ENCODE measurements at places on chromosomes 16 and 17.

GRCh38 chr16:56324406-56324805 lies 100.9 kb downstream of the AMFR start:
- no peak for DNase-seq

- DNase-seq, result no peak
Measured at GRCh38 chr16:17229766-17230165, 241.0 kb downstream of the XYLT1 start.

- DNase-seq, result no peak
Measured at GRCh38 chr17:37488009-37488604, 1.6 kb upstream of the DUSP14 start.

DNA sequence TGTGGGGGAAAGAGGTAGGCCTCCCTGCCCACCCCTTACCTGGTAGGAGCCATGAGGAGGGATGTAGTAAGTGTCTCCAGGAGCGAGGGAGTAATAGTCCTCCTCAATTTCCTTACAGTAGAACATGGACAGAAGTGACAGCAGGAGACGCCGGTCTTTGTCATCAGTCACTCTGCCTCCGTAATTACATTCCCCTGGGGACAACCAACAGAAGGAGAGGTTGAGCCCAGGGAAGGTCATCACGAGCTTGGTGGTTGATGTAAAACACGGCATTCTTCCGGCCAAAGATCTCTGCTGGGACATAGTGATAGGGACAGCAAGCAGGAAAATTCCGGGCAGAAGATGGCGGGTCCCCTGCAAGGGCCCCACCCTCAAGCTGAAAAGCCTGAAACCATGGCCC lies 47.9 kb downstream of the LYRM1 start:
- DNase-seq, result no peak

DNA sequence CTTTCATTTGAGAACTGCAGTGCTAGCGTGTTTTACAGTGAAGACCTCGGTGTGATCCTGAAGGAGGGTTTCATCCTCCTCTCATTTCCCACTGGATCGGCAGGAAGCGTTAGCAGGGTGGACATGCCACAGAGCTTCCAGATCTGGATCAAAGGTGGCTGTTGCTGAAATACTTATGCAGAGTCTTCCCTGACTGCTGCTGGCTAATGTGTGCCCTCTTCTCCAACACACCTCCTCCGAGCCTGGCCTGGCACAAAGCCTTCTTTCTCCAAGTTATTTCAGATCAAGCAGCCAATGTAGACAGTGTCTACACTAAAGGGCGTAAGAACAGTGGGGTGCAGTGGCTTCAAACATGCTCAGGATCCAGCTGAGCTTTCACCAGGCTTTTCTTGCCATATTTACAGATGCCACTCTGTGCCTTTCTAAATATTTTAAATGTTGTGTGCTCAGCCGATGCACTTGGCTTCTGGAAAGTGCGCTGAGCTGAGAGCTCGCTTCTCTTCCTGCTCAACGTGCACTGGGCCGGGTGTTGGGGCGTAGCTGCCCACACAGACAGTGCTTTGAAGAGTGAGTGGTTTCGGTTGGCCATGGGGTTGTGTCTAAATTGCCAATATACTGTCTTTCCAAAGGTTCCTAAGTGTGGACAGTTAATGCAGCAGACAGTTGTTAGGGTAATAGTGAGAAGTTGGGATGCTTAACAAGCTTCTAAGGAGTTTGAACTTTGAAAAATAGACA lies 2.1 kb downstream of the ZNF750 start:
- no peak for DNase-seq

Data from activated T-cell treated with anti-CD3 and anti-CD28 coated beads for 24 hours (primary cell).